Fibroblast of skin of right quadriceps (primary cell): ENCODE measurements at places on chromosomes 5 and 9.
A peak's percentile ranks its signal among the peaks of the same experiment; 100 is the strongest.

DNA sequence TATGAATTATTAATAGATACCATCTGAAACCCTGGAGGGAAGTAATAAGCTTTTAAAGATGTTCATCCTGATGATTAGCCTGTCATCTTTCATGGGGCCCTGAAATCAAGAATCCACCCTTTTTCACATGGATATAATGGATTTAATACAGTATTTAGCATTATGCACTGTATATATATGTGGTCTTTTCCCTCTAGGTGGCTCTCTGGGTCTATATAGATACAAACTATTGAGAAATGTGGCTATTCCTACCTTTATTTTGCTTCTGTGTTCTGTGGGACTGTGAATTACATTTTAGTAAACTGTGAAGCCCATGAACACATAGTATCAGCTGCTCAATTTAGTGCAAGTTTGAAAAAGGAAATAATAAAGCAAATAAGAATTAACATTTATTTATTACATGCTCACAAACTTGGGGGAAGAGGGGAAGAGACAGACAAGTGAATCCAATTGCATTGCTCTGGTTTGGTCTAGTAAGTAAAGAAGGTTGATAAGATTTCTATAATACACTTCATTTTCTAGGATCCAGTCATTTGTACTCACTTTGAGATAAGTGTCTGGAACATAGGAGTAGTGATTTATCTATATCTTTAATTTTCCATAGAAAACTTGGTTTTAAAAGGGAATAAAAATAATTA is 112.2 kb downstream of the SCAMP1 start:
- peak; percentile 13 for DNase-seq

- peak; percentile 60 for DNase-seq
Observed at GRCh38 chr9:96136992-96137670, 164.8 kb downstream of the HSD17B3 start.

GRCh38 chr5:150987746-150988145 is 32.6 kb upstream of the GPX3 start:
- no peak for DNase-seq

DNA sequence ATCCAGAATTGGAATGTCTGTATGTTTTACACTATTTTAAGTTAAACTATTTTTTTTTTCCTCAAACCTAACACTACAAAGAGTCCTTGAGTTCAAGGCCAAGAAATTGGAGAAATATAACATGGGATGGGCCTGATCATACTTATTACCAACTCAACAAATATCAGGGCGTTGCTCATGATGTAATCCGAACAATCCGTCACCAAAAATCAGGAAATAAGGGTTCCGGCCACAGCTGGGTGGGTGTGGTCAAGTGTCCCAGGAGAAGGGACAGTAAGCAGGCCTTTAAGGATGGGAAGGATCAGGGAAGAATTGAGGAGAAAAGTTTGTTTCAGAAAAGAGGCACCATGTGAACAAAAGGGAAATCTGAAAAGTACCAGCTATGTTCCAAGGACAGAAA is 29.8 kb downstream of the MED27 start:
- no peak for DNase-seq

DNA sequence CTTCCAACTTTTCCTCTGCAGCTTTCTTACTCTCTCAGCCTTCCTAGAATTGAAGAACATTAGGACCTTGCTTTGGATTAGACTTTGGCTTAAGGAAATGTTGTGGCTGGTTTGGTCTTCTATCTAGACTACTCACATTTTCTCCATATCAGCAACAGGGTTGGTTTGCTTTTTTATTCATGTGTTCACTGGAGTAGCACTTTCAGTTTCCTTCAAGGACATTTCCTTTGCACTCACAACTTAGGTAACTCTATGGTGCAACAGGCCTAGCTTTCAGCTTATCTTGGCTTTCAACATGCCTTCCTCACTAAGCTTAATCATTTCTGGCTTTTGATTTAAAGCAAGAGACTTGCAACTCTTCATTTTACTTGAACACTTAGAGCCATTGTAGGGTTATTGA is 153.1 kb downstream of the CCDC192 start:
- no peak for DNase-seq

DNA sequence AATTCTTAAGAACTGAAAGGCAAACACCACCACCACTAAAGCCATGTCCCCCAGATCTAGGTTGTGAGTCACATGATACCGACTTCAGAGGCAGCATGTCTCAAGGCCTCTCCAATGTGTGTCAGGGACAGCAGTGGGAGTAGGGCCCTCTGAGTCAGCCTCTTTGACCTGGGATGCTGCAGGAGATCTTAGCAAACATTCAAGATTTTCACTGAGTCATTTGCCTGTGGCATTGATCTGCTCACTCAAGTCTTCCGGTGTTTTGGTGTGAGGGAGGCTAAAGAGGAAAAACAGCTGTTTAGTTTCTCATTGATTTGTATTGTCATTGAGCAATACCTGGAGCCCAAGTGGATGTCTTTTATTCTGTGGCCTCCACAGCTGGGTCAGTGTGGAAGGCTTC is 36.1 kb downstream of the TMC1 start:
- DNase-seq: peak; percentile 89
